ENCODE measurements at places on chromosomes 12 and 14.

GRCh38 chr12:96223411-96224218 lies 29.4 kb downstream of the ELK3 start:
- peak; percentile 35 for DNase-seq

GRCh38 chr12:22658214-22658613 lies 33.2 kb downstream of the ETNK1 start:
- no peak for DNase-seq

DNA sequence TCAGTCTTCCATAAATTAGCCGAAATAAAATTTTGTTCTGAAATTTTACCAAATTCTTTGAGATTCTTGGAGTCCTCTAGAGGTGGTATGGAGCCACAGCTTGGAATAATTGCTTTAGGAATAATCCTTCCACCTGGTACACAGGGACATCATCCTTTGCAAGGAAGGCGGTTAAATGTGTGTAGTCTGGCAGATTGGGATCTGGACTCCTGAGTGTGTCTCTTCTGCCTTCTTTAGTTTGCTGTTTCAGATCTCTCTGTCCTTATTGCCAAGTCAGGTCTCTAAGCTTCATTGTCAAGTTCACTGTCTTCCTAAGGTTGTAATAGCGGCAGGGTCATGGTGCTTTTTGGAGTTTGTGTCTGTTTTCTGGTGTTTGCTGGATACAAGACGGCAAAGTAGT lies 393.9 kb upstream of the RGS6 start:
- no peak for DNase-seq

GRCh38 chr12:15811214-15812127 lies 22.3 kb upstream of the EPS8 start:
- DNase-seq: no peak

DNA sequence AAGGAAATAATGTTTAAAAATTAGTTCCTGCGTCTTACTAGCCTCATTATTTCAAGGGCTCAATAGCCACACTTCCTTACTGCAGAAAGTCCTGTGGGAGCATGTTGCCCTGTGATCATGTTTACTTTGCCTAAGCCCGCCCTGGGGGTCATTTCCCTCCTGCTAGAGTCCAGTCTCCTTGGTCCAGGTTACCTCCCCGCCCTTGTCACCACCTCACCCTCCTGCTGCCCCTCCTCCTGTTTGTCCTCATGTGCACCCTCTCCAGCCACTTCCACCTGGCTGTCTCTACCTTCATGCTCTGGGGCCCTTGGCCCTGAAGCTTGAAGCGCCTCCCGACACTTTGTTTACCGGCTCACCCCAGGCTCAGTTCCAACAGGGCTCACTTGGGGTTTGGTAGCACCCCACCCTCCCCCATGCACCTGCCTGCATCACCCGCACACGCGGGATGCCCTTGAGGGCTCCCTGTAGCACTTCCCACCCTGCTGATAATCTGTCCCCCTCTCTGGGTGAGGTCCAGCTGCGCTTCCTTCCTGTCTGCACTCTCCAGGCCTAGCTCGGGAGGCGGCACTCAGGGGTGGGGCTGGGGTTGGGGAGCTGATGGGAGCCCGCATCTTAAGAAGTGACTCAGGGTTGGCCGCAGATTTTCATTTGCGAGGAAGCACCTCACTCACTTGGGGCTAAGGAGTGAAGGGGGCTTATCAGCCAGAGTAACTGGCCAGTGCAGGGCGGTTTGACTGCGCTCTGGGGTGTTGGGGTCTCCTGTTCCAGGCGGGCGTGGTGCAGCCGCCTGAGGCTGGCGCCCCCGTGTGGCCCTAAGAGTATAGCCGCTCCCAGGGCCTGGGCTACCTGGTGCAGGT lies 40.1 kb downstream of the SMIM41 start:
- peak; percentile 62 for DNase-seq

GRCh38 chr14:23861666-23862065 lies 91.9 kb upstream of the DHRS4 start:
- peak; percentile 65 for DNase-seq

DNA sequence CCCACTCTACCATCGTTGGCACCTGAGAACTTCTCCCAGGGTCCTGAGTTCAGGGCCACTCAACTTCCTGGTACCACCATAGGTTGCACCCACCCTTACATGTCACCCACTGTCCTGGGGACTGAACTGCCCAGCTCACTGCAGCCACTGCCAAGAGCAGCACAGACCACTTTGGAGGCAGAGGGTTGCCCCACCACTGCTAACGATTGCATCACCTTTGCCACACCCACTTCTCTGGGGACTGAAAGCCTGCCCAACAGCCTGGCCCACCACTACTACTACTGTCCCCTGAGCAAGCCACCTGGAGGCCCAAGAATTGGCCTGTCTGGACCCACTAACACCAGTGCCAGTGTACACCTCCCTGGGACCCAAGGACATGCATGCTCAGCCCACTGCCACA lies 27.6 kb downstream of the CACNA2D4 start:
- DNase-seq: peak; percentile 24

- DNase-seq: no peak
These were observed 42.3 kb upstream of the MDM1 start for GRCh38 chr12:68374307-68374982.

DNA sequence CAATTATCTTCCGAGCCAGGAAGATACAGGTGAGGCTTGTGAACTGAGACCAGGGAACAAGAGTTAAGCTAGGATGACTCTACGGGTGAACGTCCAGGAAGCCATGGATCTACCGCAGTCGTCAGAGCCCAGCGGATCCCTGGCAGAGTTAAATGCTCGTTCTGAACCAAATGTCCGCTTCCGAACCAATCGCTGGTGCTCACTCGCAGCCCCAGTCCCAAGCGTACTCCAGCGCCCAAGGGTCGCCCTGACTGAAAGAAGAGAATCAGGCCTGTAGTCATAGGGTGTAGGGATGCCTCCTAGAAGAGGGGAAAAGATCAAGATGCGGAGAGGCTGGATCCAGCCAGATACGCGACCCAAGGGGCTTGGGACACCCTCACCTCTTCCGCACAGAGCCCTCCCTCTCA lies 283 bp downstream of the VIPAS39 start:
- DNase-seq: no peak

DNA sequence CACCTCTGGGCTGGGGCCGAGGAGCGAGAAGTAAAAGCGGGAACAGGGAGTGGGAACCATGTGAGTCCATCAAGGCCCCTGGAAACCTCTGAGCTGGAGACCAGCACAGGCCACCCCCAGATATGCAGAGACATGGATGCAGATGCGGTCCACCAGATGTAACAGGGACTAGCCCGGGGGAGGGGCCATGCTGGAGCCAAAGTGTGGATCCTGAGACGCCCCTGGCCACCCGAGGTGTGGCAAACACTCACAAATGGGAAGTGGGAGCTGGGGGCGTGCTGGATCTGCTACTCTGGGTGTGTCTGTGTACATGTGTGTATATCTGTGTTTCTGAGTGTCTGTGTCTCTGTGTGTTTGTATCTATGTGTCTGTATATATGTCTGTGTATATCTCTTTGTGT lies 12.8 kb downstream of the MYL2 start:
- no peak for DNase-seq

- DNase-seq: no peak
These were observed 6.0 kb downstream of the TMEM63C start for GRCh38 chr14:77187649-77188012.

DNA sequence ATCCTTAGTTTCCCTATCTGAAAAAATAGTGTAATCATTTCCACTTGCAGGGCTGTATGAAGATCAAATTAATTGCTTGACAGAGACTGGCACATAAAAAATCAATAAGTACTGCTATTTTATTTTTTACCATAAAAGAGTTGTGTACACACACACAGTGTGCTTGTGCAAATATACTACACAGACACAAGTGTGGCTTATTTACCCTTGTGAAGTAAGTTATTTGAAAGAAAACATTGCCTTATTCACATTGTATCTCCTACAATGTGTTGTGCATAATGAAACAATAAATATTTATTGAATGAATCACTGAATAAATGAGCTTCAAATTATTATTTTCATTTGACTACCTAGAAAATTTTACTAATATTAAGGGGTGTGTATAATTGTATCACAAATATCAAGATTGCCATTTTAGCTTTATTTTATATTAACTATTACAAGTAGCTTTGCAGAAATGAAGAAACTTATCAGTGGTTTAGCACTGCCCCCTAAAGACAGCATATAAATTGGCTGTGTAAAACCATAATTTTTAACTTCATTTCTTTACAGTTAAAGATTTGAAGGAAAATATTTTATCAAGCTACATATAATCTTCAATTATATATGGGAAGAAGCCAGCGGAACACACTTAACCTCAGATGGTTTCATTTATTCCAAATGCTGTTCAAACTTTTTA lies 11.3 kb downstream of the GARIN6 start:
- no peak for DNase-seq

DNA sequence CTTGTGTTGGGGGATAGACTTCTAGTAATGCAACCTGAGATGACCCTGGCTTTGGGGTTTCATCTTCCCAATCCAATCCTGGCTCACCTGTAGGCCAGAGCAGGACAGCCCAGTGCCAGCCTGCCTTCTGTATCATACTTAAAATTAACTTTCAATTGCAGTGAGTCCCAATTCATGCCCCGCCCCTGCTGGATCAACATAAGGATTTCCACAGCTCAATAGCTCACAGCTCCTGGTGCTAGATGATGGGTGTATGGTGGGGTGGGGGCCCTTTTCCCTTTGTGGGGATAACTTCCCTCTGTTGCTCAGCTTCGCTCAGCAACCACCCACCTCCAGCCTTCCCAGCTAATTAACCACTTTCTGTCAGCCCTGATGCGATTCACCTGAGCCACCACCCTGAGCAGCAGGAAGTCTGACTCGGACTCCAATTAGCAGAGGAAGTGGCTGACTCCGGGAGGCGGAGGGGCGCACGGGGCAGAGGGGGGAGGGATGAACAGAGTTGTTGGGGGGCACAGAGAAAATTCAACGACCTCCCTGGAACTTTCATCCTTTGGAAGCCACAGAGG lies 24.3 kb upstream of the CHGA start:
- no peak for DNase-seq

DNA sequence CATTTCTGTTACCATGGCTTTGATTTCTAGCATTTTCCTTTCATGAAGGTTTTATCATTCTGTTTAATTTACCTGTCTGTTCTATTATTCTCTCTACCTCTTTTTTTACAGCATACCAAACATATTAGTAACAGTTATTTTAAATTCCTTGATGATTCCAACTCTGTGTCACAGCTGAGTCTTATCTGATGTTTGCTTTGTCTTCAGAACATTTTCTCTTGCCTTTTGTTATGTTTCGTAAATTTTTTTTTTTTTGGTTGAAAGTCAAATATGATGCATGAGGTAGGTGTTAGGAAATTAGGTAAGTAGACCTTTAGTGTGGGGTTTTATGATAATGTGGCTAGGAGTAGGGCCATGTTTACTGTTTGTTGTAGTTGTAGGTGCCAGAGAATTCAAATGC lies 496.4 kb downstream of the FOXG1 start:
- no peak for DNase-seq

GRCh38 chr14:30958555-30959407 lies 66.7 kb upstream of the AP4S1 start:
- no peak for DNase-seq

DNA sequence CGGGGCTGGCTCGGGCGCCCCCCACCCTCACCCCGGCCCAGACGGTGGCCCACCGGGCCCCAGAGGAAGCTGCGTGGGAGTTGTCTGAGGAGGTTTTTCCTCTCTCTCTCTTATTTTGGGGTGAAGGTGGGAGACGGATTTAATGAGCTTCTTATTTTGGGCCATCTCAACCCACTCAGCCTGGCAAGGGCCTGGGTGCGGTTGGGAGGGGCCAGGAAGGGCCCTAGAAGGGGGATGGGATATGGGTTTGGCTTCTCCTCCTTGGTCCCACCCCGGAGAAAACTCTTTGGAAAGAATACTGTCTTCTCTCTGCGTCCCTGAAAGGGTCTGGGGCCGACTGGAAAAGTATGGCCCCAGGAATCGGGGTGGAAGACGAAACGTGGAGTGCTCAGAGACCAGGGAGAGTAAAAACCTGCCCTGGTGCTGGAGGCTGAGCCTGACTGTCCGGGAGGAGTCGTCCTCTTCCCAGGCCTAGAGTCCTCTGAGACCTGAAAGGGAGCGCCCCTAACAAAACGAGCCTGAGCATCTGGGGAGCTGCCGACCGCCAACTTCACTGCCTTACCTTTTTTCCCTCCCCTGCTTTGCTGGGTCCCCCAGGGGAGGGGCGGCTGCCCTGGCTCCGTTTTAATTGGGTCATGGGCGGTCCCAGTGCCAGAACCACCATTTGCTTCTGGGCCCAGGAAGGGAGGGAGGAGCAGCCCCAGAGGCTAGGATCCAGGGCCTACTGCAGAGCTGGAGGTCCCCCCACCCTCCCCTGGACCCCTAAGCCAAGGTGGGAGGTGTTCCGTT lies 1.6 kb downstream of the MMP14 start:
- peak; percentile 20 for DNase-seq

DNA sequence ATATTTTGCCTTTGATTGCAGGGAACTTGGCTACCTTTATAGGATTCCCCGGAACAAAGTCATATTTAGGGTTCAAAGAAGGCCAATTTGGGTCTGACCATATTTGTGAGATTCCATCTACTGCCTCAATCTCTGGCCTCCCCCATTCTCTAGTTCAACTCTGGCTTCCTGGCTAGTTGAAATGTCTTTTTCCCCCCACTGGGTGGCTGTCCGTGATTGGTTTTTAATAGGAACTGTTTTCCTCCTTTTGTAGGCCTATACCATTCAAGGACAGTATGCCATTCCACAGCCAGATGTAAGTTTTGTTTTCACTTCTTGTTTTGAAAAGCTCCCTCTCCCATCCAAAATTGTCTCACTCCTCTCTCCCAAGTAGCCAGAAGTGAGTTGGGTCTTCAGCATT lies 13.8 kb downstream of the PCBP2 start:
- DNase-seq: no peak

- DNase-seq: no peak
These were observed 26.0 kb upstream of the TBX5 start for GRCh38 chr12:114431902-114432301.

DNA sequence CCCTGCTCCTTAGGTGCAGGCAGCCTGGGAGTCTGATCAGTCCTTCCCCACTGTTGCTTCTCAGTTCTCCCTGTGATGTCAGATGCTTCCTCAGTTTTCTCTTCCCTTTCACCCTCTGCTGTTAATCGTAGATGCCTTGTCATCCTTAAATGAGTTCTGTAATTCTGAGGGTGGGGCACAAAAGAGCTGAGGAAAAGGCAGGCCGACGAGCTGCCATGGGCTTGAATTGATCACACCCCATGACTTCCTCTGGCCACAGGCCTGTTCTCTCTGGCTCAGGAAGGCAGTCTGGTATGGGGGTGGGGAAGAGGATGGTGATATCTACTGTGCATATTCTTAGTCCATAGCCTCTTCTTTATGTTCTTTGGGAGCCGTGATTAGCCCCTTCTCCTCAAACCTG lies 5.2 kb upstream of the AP1G2 start:
- DNase-seq: peak; percentile 63

- no peak for DNase-seq
These were observed 77.4 kb downstream of the SCARB1 start for GRCh38 chr12:124786061-124786964.

DNA sequence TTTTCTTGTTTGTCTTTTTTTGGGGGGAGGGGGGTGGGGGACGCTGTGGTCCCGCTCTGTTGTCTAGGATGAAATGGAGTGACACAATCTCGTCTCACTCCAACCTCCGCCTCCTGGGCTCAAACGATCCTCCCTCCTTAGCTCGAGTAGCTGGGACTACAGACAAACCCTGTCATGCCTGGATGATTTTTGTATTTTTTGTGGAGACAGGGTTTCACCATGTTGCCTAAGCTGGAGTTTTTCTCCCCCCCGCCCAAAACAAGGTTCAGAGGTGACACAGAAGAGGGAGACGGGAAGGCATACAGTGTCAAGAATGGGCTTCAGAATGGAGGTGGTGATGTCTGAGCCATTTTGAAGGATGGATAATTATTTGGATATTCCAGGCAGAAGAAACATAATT lies 116.9 kb upstream of the ATF1 start:
- no peak for DNase-seq
